Fibroblast of skin of left quadriceps (primary cell): ENCODE measurements at places on chromosomes 12 and 14.

DNA sequence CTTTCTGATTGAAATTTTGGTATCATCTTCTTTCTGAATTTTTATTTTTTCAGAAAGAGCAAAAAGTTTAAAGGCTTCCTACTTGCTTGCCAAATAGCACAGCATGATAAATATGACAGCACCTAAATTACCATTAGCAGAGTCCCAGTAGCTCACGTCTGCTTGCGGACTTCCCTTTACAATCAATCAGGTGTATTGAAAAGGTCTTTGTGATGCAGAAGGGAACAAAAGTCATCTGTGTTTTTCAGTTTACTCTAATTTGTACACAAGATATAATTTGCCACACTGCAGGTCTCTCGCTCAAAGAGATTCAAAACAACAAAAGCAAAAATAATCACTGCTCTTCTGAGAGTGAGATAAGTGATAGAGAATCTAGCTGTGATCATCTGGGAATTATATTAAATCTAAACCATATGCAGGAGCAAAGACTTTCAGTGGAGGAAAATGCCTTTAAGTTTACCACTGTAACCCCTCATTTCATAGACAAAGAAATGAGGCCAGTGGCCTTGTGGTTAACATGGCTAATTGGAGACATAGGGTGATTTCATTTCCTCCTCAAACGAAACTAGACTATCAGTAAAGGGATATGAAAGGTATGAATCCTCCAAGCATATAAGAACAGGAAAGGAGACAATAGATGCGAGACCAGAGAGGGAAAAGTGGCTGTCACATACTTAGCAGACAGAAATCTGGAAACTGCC is 240.8 kb upstream of the TMPO start:
- no peak for DNase-seq

- no peak for DNase-seq
These were observed 91.0 kb upstream of the FOXN3 start for GRCh38 chr14:89507926-89508460.

DNA sequence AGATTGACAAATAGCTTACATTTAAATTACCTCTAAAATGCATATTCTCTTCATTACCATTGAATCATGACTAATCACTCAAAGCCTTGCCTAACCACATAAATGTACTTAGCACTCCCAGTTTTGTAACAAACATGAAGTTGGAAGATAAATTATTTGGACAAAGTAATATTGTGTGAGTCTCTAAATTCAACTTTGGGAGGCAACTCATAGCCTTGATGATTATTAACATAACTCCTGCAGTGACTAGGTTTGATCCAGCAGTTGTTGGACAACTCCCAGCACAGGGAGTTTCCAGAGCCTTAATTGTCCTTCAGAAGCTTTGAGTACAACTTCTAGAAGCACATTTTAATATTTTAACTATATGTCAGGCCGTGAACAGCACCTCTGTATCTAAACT is 153.4 kb upstream of the PDZRN4 start:
- DNase-seq: no peak

GRCh38 chr12:6914246-6914946 is at the start of gene ENO2:
ENO2 (plus strand) TSS chr12:6914580; CDS start chr12:6915833, 1,253 bp downstream.
- no peak for DNase-seq

- no peak for DNase-seq
These were observed 34.6 kb downstream of the PACS2 start for GRCh38 chr14:105348945-105349699.

DNA sequence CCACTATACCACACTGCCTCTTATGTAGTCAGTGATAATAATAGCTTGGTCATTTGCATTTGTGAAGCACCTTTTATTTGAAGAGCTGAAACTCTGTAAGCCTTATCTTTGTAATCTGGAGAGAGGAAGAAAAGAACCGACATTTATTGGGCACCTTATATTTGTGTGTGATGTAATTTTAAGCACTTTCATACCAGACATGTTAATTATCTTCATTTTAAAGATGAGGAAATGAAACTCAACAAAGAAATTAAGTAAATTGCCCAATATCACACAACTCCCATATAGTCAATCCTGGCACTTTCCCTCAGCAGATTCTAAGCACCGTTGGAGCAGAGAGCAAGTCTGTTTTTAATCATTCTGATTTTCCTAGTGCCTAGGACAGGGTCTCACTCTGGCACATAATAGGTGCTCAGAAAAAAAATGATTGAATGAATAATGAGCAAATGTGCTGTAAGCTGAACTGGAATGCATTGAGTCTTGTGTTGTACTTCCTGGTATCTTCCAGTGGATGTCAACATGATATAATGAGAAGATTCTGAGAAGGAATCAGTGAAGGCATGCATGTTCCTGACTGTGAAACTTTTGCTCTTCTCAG is 418.9 kb downstream of the ZFP36L1 start:
- DNase-seq: no peak

DNA sequence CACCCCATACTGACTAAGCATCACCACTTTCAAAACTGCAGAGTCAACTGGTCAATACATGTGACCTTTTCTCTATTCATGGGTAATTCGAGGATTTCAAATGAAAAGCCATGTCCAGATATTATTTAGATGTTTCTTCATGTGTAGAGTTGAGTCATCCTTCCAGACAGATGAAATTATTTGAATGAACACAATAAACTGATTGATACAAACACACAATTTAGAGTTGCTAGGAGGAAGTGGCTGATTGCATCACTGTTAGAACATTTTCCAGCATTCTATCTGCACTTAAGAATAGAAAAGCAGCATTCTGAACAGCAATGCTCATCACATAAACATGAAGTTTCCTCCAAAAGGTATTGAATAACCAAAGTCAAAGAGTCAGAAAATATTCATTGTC is 273.5 kb upstream of the SOX5 start:
- DNase-seq: no peak

- DNase-seq: no peak
These were observed 332.6 kb downstream of the SLC16A7 start for GRCh38 chr12:59928416-59928815.

- DNase-seq: no peak
These were observed 120.1 kb upstream of the NPAS3 start for GRCh38 chr14:32818581-32818980.
